ENCODE measurements at places on chromosomes 1 and 21.

DNA sequence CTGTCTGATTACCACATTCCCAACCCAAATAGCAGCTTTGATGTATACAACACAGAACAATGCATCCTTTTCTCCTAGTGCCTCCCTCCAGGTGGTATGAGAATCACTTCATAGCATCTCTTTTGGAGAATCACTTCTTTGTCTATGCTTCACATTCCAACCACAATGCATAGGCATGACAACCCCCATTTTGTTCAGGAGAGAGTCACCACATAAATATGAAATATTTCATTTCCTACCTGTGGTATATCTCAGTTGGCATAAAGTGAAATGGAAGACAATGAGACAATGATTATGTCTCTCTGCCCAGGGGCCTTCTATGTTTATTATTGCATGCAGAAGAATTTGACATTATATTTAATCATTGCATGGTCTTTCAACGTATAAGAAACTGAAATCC is 112.2 kb downstream of the BRINP2 start:
- DNase-seq = no peak

DNA sequence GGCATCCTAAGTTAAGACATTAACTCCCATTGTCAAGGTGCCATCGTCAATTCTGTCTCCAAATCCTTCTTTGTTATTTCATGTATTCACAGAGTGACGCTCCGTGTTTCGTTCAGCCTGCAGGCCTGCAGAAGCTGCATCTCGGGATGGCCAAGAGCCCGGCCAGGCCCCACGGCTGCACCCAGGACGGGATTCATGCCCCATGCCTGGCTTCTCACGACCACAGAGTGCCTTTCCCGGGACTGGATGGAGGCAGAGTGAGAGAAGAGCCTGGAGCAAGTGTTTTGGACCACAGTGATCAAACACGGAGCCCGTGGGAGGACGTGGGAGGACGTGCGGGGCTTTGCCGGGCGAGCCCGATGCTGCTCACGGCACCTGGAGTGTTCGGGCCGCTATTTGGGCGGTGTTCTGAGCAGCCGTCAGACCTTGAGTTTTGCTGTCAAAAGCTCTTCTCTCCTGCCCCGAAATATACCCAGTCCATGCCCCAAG is 56.8 kb downstream of the COL6A1 start:
- DNase-seq = no peak

DNA sequence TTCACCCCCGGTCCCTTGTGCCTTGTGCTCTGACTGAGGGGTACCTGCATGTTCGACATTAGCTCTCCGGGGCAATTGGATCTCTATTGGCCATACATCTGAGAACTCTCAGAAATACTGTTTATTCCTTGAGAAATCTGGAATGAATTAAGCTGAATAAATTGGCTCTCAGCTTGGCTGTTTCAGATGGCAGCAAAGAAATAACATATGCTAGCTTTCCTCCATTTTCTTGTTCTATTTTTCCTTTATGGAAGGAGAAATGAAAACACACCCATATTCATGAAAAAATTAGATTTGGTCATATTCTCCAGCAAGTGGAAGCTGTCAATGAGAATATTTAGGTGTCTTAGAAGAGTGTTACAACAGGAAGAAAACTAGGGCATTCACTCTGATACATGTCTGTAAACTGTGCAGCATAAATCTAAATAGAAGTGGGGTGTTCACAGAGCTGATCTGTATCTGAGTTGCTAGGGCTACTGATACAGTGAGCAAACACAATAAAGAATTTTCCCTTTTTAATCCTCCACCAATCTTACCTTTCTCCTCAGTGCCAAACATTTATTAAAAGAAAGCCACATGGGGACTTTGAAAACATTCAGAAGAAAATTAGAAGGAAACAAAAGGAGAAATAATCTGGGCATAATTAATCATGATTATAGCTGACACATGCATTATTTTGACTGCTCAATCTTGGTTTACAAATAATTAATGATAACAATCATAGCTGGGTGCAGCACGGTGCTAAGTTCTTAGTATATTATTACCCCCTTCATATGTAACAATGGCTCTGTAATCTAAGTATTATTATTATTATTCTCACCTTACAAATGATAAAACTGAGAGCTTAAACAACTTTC is 671.9 kb upstream of the USP24 start:
- DNase-seq = no peak

GRCh38 chr1:75539230-75540116 is 71.4 kb downstream of the SLC44A5 start:
- no peak for DNase-seq

GRCh38 chr1:230682274-230682673 is 31.6 kb downstream of the AGT start:
- DNase-seq = no peak

DNA sequence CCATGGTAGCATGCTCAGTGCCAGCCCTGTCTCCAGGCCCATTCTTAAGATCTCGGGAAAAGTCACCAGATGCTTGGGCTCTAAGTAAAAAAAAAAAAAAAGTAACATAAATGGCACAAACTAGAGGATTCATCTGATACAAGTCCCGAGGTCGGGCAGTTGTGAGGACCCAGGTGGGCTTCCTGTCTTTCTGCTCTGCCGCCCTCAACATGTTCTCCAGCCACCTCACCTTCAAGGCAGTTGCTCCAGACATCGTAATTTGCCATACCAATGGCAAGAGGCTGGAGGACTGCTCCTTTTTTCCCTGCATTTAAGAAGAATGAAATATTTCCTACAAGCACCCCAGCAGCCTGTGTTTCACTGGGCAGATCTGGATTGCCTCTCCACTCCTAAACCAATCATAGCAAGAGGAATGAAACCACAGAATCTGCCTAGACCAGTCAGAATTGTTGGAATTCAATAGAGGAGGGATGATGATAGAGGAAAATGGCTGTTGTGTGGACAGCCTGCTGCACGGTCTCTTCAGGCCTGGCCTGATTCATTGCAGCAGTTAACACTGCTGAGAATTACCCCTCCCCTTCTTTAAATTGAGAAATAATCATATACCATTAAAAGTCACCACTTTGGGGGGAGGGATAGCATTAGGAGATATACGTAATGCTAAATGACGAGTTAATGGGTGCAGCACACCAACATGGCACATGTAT is 5.4 kb downstream of the HMGN2 start:
- no peak for DNase-seq

GRCh38 chr1:12005488-12006166 is 13.7 kb upstream of the MIIP start:
- DNase-seq = no peak

DNA sequence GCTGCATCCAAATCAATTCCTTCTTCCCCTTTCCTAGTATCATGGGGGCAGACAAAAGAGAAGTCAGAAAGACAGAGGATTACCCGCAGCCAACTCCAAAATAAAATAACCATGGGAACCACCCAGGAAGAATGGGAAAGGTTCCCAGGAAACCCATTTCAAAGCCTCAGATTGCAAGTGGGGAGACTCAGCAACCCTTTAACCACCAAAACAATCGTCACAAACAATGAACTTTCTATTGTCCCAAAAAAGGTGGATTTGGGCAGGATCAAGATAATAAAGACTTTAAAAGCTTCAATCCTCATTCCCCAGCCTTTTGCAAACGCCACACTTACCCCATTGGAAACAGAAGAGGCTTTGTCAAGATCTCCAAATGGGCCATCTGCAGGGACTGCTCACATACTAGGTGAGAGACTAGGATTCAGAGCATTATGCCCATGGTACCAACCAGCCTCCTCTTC is 5.1 kb downstream of the TIAM1 start:
- DNase-seq = no peak

DNA sequence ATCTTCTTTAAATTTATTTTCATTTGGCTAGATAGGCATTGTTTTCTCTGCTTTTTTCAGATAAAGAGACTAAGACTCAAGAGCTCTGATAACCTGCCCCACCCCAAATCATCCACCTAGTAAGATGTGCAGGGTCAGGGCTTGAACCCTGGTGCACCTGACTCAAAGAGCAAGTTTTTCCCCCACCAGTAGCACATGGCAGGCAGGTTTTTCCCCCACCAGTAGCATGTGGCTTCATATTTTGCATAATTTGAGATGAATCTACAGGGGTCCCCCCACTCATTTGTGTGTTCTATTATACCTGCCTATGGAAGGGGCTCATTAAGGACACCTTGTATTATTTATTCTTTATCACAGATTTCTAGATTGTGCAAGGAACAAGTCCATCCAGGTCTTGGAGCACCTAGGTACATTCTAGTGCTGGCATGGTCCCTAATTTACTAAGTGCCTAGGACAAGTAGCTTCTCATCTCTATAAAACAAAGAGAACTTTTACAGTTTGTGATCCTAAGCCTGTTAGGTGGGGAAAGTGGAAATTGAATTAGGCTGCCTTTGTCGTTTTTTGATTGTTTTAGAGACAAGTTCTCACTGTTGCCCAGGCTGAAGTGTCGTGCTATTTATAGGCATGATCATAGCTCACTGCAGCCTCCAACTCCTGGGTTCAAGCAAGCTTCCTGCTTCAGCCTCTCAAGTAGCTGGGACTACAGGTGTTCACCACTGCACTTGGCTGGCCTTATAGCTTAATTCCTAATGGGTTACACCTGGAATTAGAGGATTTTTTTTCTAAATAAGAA is 13.2 kb upstream of the CTSE start:
- DNase-seq = no peak

GRCh38 chr1:5978452-5978851 is 13.8 kb downstream of the NPHP4 start:
- no peak for DNase-seq

- DNase-seq = no peak
Measured at GRCh38 chr1:89035080-89035479, 12.4 kb upstream of the GBP3 start.

- DNase-seq = peak; percentile 13
Measured at GRCh38 chr1:25050165-25050564, 120.1 kb upstream of the RUNX3 start.

DNA sequence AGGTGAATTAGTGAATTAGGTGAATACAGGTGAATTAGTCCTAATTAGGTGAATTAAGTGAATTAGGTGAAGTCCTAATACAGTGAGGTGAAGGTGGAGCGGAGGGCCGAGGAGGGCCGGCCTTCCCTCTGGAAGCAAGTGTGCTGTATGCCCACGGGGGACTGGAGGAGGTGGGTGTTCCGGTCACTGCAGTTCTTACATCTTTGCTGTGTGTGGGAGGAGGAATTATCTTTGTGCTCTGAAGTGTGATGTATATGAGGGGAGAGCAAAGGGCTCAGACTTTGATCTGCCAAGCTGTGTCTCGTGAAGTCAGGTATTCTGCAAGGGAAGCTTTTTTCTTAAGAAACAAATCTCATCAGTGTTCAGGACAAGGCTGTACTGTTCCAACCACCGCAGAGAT is 45.4 kb downstream of the AGPAT3 start:
- DNase-seq = no peak

DNA sequence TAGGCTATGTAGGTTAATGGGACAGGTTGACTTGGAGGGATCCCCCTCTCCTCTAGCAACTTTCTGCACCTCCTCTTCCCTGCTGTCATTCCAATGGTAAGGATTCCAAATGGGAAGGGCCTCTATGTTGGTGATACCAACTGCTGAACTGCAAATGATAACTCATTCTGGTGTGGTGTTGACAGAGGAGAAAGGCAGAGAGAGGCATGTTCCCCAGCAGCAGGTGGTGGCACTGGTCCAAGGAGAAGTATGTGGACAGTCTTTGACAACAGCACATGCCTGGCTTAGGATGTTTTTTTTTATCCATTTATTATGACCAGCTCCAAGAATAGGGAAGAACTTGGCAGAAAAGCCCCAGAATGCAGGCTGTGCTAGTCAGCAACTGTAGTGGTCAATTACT is 19.6 kb upstream of the SPAG17 start:
- no peak for DNase-seq

DNA sequence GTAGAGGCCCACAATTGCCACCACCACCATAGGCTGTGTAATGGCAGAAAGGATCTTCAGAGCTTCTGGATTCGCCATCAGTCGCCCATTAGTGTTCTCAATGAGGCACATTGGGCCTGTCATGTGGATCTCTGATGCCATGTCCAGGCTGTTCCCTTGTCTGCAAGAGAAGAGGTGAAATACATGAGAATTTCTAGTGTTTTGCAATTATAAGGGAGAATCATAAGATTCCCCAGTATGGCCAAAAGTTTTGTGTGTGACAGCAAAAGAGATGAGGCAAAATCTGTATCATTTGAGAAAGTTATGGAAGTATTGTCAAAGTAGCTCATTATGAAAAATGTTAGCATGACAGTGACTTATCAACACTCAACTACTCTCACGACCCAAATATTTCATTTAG is 1.9 kb downstream of the GBP1 start:
- no peak for DNase-seq

DNA sequence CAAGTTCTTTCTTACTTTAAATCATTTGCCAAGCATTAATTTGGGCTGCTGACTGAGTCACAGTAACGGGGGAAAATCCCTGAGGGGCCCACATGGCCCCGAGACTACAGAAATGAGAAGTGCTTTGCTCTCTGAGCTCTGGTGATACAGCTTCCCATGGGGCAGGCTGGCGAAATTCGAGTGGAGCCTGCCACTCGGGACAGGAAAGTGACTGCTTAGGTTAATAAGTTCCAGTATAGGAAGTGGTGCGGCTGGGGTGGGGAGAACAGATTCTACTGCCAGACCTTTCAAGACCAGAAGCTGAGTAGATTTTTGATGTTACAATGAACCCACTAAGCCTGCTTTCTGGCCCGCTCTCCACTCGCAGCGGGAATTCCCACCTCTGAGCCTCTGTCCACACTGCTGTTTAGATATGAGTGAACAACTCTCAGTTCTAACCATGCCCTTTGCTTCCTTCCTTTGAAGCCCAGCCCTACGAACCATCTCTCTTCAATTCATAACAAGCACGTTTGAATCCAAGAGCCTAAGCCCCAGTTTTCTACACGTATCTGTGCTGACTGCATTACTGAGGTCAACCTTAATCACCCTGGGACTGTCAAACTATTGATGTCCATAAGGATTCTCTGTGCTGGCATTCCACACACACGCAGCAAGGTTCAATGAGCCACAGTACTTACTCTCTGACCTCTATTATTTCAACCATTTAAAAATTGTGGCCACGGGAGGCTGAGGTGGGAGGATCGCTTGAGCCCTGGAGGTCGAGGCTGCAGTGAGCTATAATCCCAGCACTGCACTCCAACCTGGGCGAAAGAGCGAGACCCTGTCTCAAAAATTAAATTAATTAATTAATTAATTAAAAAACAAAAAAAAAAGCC is 9.6 kb downstream of the ZBTB17 start:
- DNase-seq = no peak

DNA sequence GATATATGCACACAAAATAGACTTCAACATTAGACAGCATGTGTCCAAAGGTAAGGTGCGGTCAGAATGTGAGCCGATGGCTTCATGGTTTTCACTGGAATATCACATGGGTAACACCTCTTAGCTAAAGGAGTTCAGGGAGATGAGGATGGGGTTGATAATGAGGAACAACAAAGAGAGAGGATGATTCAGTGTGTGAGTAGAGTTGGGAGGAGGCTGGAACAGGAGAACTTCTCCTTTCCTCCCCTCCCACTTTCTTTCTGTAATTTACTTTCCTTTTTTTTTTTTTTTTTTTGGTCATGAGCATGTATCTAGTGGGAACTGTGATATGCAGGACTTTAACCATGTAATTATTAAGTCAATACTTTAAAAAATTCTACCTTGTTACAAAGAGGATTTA is 99.4 kb downstream of the FASLG start:
- DNase-seq = no peak

- peak; percentile 31 for DNase-seq
Measured at GRCh38 chr1:12552951-12553921, 64.8 kb downstream of the DHRS3 start.

GRCh38 chr1:4931486-4931885 is 277.1 kb downstream of the AJAP1 start:
- DNase-seq = no peak
